Activated T-cell treated with anti-CD3 and anti-CD28 coated beads, Interleukin-2, amount 50 U/mL, for 24 hours (primary cell): ENCODE measurements at places on chromosomes 7 and 10.
A peak's percentile ranks its signal among the peaks of the same experiment; 100 is the strongest.

DNA sequence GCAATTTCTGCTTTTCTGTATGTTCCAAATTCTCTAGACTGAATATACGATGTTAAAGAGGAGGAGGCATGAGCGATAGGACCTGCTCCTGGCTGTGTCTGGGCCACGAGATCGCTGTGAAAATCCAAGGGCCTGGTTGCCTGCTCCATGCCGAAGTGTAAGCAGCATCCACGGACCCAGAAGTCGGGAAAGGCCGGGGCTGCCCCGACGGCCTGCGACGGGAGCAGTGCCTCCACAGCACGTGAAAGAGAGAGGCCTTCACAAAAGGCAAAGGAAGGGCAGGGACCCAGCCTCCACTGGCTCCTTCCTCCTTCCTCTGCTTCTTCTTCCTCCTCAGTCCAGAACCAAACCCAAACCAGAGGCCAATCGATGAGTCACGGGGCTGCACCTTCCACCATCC, 122.9 kb upstream of the MGMT start:
- no peak for DNase-seq

- no peak for DNase-seq
Measured at GRCh38 chr7:114715907-114716306, 206.0 kb upstream of the MDFIC start.

DNA sequence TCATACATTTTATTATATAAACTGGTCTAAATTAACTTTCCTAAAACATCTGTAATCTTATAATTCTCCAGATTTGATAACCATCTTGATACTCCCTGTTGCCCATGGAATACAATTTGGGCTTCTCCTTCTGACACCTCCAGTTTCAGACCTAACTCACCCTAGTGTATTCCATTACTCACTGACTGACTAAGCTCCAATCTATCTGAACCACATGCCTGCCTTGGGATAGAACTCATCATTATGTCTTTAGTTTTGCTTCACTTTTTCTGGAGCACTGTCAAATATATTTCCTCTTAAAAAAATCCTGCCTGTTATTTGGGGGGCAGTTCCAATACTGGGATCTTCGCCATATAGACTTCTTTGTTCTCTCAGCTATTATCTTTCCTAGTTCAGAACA, 4.9 kb upstream of the FOXP2 start:
- no peak for DNase-seq

DNA sequence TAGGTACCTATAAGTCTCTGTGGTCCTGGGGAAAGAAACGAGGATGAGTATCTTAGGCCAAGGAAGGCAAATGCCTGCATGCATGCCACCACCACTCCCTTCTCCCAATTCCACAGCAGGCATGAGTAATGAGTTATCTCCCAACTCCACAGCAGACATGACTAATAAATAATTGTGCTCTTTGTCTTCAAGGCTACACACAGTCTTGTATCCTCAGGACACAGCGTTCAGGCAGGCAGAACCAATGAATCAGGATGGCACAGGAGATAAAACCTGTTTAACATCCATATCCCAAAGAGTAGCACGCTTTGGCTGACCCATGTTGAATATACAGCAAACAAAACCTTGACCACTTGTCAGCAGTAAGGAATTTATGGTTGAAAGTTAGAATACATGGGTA, 229.7 kb upstream of the NFE2L3 start:
- DNase-seq, result no peak

DNA sequence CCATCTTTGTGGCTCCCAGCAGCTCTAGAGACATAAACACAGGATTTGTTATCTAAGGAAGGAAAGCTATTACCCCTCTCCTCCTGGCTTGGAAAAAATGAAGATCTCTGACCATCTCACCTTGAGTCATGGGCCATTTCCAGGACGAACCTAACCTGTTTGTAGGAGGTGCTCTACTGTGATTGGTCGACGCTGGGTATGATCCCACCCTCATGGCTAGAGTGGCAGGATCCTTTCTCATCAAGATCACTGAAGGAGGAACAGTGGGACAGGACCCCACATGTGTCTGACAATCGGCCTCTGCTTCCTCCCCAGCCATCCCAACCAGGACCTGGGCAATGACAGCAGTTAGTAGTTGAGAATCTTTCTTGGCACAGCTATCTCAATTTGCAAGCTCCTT, 144.1 kb downstream of the EMX2 start:
- DNase-seq, result no peak

DNA sequence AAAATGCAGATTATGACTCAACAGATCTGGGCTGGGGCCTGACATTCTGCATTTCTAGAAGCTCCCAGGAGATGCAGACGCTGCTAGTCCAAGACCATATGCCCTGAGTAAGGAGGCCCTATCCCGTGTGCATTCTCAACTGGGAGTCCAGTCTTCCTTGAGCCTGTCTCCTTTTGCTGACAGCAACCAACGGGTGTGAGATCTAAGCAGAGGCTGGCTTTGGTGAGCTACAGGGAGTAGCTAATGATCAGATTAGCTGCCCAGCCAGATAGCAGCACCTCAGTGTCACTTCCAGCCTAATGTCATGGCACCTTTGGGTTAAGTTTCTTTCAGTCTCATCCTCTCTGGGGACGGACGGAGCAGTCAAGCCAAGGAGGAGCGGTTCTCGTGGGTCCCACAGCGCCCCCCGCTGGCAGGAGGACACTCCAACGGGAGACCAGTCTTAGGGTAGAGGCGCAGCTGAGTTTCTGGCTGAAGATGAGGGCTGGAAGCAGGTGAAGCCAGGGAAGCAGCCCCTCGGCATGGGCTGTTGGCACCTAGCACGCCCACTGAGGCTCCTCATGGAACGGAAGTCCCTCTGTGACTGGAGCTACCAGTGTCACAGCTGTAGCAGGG, 154.0 kb downstream of the CCDC3 start:
- DNase-seq, result peak; percentile 35

- DNase-seq, result no peak
Measured at GRCh38 chr10:45241865-45242520, 73.4 kb downstream of the OR13A1 start.

- no peak for DNase-seq
Measured at GRCh38 chr7:105264707-105265106, 124.0 kb downstream of the SRPK2 start.

DNA sequence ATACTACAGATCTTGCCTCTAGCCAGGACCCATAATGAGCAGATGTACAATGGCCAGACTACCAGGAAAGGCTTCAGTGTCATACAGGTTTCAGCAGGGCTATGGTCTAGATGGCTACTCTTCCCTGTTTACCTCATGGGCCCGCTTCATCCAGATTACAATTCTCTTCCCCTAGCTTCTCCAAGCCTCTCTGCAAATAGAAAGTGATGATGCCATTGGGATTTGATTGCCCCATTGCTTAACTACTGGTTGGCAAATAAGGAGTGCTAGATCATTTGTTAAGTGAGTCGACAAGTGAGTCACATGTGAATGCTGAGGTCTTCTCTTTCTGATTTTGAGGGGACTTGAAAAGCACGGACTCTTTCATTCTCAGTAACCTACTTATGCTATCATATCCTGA, 361.5 kb upstream of the LRRTM3 start:
- DNase-seq, result no peak

DNA sequence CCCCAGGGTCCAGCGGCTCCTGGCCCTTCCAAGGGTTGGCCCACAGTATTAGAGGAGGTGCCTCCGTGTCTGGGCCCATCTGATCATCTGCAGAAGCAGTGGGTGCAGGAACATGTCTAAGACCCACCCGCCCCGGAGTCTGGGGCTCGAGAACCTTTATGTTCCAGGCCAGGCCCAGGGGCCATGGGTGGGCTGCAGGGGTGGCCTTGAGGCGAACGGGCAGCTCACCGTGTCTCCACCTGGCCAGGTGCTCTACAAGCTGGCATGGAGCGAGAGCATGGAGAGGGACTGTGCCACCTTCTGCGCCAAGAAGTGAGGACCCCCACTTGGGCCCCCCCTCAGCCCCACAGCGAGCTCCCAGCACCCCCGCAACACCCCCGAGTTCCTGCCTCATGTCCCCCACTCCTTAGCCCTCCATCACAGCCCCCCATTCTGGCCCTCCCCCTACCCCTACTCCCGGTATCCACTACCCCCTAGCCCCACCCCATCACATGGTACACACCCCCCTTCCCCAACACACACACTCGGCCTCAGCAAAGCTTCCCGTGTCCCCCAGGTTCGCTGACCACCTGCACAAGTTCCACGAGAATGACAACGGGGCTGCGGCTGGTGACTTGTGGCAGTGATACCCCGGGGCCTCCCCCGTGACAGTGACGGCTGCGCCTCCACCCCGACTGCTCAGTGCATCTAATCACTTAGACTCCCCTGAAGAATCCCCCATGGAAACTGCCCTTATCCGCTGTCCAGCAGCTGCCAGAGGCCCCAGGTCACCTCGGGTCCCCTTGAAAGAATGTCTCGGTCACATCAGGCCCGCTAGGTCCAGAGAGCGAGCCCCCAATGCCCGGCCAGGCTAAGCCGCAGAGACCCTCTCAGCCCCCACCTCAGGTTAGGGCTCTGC, 4.0 kb upstream of the SH2B2 start:
- DNase-seq, result no peak

DNA sequence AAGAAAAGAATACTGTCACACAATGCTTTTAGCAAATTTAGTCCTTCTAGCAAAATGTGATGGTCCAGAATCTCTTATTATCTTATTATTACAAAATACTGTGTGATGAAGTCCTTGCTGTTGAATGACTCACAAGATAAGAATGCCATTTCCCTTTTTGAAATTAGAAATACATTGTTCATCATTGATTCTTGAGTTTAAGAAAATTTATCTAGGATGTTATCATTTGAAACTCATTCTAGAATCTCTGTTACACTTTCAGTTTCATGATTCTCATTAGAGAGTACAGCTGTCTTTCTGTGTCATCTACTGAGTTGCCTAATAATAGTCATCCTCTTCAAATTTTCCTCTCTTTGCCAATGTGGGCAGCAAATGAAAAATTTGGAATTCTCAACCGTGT, 9.6 kb downstream of the ZKSCAN5 start:
- no peak for DNase-seq

- DNase-seq, result no peak
Measured at GRCh38 chr7:11206177-11206899, 232.7 kb downstream of the PHF14 start.

- DNase-seq, result no peak
Measured at GRCh38 chr10:19906108-19906791, 90.0 kb downstream of the PLXDC2 start.

- no peak for DNase-seq
Measured at GRCh38 chr10:11256896-11257295, 239.2 kb downstream of the CELF2 start.

- no peak for DNase-seq
Measured at GRCh38 chr10:88027570-88027969, 164.1 kb downstream of the PTEN start.

DNA sequence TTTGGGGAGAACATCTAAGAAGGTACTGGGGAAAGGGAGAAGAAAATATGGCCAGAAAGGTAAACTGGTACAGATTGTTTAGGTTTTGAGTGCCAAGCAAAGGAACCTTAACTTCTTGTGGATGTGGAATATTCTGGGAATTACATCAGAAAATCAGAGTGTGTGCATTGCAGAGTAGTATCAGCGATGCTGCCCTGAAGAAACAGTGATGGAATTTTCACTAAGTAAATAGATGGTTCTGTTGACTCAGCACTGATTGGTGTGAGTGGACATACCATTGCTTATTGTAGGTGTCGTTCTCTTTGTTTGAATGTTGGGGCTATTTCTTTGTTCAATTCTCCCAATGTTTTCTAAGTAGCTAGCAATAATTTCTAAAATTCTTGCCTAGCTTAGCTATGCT, 24.4 kb upstream of the AKR1B1 start:
- DNase-seq, result no peak

DNA sequence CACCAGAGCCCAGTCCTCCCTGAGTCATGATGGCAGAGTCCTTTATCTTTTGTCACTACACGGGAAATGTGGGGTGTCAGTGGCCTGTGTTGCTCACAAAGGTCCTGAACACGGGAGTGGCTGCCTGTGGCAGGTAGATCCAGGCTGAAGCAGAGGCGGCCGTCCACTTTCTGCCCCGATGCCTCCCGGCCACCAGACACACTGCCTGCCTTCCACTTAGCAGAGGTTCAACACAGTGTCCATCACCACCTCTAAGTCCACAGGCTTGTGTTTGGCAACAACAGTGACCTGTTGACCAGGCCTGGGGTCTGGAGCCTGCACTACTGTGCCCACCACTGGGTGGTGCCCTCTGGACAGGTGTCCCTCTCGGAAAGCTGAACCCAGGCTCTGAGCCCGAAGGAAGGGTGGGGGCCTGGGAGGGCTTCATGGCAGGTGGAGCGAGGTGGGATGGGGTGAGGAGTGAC, 49.9 kb upstream of the CAMK2B start:
- no peak for DNase-seq

- DNase-seq, result no peak
Measured at GRCh38 chr10:15120523-15120922, 23.4 kb downstream of the RPP38 start.

DNA sequence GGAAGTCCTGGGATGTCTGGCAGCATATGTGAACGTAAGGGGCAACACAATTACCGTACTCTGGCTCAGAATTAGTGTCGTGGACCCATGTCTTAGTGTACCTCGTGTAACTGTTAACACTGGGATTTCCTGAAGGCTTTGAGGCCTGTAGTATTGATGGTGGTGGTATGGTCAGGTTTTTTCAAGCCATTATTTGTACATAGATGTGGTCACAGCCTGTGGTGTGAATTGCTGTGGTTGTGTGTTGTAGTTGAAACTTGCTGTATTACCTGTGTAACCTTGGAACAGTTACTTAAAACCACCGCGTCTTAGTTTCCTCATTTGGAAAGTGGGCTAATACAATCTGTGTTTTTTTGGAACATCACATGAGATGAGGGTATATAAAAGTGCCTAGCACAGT, 5.3 kb downstream of the EXOC4 start:
- DNase-seq, result no peak

DNA sequence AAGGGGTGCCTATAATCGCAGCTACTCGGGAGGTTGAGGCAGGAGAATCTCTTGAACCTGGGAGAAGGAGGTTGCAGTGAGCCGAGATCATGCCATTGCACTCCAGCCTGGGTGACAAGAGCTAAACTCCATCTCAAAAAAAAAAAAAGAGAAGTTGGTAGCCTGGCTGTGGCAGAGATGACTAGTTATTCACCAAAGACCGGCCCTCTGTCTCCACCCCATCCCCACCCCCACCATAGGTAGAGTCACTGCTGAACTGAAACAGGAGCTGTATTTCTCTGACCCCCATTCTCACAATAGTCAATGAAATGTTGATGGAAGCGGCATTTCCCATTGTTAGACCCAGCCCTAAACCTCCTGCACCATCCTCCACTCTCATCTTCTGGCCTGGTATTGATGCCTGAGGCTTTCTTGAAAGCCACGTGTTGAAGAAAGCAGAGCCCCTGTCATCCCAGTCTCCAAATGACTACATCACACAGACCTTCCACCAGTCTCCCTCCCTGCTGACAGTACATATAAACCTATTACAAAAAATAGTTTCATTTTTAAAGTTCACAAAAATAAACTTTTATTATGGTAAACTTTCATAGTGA, 9.4 kb upstream of the PIK3CG start:
- DNase-seq, result no peak

- no peak for DNase-seq
Measured at GRCh38 chr10:86599729-86600128, 54.6 kb upstream of the OPN4 start.

DNA sequence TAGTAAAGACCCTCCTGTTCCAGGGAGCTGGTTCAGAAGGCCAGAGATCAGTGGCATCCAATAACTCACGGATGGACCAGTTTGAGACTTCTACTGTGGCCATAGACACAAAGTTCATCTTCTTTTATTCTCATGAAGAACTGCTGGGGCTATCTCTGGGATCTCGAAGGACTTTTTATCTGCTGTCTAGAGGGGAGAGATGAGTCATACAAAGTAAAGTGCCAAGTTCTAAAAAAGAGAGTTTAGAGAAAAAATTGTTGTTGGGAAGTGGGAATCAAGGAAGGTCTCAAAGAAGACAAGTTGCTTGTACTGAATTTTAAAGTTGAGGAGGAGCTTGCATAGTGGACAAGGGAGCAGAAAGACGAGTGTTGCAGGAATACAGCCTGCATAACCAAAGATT, 8.0 kb upstream of the FAM221A start:
- DNase-seq, result no peak
